BJ (cell line): ENCODE measurements at places on chromosomes 4 and X.

- DNase-seq: no peak
These were observed 77.9 kb downstream of the CLNK start for GRCh38 chr4:10606483-10607155.

GRCh38 chr4:173138624-173139023, 30.0 kb upstream of the GALNT7 start:
- DNase-seq: no peak

DNA sequence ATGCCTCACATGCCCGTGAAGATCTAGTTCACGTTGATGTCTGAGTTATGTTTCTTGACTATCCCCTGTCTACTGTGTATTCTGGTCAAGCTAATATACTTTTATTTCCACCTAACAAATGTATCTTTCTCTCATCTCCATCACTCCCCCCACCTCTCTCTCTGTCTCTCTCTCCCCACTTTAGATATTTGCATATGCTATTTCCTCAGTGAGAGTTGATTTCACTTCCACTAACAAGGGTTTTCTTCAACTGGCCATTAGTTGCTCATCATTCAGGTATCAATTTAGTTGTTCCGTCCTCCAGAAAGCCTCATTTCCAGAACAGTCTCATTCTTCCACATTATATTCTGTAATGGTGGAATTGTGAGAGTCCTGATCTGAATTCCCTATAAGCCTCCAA, 1777.8 kb upstream of the TENM3 start:
- no peak for DNase-seq

DNA sequence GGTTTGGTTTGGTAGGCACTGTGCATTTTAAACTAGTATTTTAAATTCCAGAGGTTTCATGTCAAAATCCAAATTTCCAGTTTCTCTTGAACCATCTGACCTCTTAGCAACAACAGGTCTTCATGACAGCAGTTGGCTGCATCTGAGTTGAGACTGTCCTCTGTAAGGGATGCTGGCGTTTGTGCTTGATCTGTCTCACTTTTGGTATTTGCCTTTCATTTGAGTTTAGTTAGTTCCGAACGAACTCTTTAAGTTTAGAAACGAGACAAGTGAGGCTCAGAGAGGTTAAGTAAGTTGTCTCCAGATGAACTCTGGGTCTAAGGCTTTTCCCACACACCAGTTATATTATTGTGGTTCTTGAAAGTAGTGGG, 29.1 kb downstream of the SPARCL1 start:
- DNase-seq: no peak

- no peak for DNase-seq
These were observed 775 bp downstream of the KCTD8 start for GRCh38 chr4:44447563-44448504.

GRCh38 chr4:37664696-37665095, 21.5 kb downstream of the RELL1 start:
- no peak for DNase-seq

DNA sequence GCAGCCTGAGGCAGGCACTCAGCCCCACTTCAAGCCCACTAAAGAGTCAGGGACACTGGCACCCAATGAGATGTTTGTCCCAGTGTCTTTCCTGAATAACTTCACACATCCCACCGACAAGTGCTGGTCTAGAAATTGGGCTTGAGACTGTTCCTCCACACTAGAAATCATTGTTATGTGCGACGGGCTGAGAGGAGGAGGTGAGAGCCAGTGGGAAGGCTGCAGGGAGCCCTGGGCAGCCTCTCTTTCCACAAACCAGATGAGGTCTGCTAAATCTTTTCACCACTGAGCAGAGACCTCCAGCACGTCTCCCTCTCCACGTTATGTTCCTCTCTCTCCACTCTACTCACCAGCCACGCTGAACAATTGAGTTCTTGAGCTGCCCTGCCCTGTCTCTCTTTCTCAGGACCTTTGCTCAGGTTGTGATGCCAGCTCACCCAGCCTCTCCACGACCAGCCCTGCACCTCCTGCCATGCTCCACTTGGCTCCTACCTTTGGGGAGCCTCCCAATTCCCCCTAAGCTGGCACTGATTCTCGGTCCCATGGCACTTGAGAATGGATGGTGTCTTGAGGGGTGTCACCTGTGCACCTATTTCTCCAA, 8.4 kb downstream of the SCD5 start:
- DNase-seq: no peak

- no peak for DNase-seq
These were observed 25.1 kb upstream of the PRKX start for GRCh38 chrX:3738509-3738908.

DNA sequence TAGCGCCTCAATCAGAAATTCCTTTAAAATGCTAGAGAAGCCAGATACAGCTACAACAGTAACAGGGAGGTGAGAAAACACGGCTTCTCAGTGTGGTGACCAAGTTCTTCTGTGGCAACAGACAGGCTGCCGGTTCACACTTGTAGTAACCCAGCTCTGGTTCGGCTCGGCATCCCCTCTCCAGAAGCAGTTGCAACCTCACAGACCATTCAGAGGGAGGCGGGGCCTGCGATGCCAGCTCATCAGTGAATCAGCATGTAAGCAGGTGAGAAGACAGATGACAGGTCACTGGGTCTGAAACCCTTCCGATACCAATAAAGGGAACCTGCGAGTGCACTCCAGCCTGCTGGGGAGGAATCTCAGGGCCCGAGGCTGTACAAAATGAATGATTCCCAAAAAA, 251.0 kb downstream of the KCNIP4 start:
- DNase-seq: no peak

DNA sequence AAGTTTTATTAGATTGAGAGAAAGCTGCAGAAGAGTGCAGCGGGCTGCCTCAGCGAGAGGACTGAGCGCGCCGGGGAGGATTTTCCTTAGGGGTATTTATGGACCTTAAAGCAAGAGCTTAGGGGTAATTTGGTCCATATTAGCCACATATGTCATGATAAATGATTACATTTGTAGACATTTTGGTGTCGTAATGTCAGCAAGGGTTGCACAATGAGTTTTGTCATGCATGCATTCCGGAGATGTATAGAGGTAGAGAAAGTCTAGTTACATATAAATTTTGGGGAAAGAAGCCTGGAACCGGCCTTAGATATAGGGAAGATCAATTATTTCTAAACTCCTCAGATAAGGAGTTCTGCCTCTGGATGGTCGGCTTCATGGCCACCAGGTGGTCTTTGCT, 10.0 kb downstream of the MGST2 start:
- DNase-seq: no peak

- no peak for DNase-seq
These were observed 476 bp upstream of the GDI1 start for GRCh38 chrX:154436374-154436982.

DNA sequence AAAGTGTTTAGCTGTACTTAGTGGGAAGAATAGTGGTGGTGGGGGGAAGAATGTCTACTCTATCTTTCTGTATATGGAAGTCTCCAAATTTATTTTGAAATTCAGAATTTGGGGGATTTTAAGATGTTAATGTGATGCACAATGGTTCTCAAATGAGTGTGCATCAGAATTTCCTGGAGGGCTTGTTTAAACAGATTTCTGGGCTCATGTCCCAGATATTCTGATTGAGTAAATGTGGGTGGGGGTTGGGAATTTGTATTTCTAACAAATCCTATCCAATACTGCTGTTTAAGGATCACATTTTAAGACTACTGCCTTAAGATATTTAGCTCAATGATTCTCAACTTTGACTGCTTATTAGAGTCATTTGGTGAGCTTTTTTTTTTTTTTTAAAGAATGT, 15.1 kb upstream of the INTS6L start:
- DNase-seq: no peak

GRCh38 chr4:6087669-6088341, 69.6 kb upstream of the C4orf50 start:
- DNase-seq: no peak

DNA sequence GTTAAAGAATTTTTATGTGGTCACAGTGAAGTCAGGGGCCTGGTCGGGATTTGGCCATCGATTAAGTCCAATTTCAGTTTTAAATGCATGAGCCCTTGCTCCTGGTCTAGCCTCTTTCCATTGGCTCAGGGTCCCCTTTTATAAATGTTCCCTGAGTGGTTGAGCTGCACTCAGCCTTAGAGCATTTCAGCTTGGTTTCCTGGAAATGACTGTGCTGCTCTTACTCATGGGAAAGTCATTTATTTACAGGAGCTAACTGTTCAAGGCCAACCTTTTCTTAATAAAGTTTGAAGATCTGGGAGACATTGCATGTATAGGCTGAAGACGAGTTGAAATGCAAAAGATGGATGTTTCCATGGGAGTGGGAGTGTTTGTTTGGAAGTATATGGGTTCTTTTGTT, 98.8 kb upstream of the CLNK start:
- no peak for DNase-seq

- DNase-seq: no peak
These were observed 83.8 kb upstream of the RPL34 start for GRCh38 chr4:108536577-108536976.

DNA sequence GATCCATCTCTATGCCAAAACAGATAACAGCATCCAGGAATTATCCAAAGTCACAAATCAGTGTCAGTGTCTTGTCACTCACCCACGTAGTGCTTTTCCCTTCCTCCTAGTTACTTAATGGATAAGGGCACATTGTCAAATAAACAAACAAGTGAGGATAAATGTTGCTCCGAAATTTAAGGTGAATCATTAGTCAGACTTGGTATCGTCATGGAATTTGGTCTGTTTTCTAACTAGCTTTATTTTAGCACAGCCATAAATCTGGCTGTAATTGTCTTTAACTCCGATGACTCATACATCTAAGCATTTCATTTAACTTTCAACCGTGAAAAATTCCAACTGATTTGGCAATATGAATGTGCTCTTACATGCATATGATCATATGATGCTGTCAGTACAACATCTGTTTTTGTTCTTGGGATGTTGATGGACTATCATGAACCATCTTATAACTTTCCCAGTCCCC, 83.3 kb downstream of the SNCA start:
- peak; percentile 98 for DNase-seq

- DNase-seq: no peak
These were observed 30.3 kb upstream of the TMSB15B start for GRCh38 chrX:103932133-103932532.

GRCh38 chrX:113726898-113727297, 857.0 kb upstream of the HTR2C start:
- DNase-seq: no peak

- DNase-seq: no peak
These were observed 9.7 kb upstream of the SH3KBP1 start for GRCh38 chrX:19897091-19897490.

GRCh38 chr4:187552781-187553180, 442.8 kb upstream of the ZFP42 start:
- DNase-seq: no peak

GRCh38 chrX:58025979-58026378, 115.7 kb upstream of the ZXDA start:
- DNase-seq: no peak

- no peak for DNase-seq
These were observed 580.6 kb downstream of the EPHA5 start for GRCh38 chr4:65089666-65090065.

GRCh38 chr4:66571145-66571695, 900.9 kb upstream of the EPHA5 start:
- no peak for DNase-seq

GRCh38 chr4:2424581-2424980, 5.8 kb downstream of the CFAP99 start:
- DNase-seq: no peak

GRCh38 chrX:123743312-123743711, 10.5 kb upstream of the THOC2 start:
- no peak for DNase-seq

DNA sequence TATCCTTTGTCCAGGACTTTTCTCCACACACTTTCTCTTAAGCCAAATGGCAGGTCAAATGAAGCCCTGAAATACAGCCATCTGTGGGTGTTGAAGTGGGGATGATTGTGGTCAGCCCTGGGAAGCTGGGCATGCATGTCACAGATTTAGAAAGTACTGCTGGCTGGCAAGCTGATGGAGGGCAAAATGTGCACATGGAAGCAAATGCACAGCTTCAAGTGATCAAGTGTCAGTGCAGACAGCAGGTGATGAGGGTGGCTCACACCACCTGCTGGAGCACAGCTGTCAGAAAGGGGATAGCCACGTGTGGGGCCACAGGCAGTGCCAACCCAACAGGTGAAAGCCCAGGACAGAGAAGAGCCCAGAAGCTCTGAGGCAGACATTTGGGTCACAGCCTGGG, 40.3 kb upstream of the ATXN3L start:
- no peak for DNase-seq

- no peak for DNase-seq
These were observed 79.4 kb downstream of the FTHL17 start for GRCh38 chrX:30992381-30992904.

- no peak for DNase-seq
These were observed 592.5 kb downstream of the PPARGC1A start for GRCh38 chr4:23297327-23297726.

DNA sequence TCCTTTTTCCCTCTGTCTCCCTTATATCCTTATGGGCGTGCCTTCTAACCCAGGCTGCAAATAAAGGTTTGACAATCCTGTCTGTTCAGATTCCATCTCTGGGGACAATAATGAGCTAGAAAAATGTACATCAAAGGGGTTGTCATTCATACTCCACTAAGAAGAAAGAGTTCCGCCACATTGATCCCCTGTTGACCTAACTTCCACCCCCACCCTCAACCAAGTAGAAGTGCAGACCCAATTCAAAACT, 541 bp upstream of the GABRA3 start:
- no peak for DNase-seq

GRCh38 chr4:8213121-8213520, 14.0 kb downstream of the SH3TC1 start:
- DNase-seq: no peak

GRCh38 chr4:17769406-17770174, 11.8 kb downstream of the FAM184B start:
- DNase-seq: no peak

DNA sequence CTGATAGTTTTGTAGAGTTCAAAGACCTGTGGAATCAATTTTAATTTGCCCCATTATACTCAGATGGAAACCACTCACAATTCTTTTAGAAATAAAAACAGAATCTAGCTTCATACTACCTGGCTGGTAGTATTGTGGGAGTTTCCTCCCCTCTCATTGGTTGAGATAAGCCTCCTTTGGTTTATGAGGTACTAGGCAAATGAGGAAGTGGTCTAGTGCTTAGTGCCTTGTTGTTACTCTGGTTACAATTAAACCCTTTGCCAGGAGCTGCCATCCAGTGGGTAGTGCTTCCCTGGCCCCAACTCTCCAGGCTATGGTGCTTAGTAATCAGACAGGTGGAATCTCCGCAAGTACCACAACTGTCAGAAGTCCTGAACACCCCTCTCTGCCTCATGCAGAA, 118.3 kb downstream of the CDKL5 start:
- no peak for DNase-seq

DNA sequence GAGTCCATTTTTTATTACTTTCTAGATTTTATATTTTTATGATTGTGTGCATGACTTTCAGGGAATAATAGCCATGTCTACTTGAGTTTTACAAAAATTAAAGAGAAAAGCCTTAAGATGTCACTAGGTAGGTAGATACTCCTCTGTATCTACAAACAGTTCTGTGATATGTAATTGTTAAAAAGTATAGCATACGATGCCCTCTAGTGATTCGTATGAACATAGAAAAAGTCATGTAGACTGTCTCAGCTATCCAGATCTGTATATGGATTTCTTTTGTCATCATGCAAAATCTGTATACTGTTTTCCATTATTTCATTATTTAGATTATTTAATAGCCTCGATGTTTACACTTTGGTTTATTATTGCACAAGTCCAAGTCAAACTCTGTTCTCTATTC, 856.6 kb downstream of the CENPC start:
- no peak for DNase-seq

- DNase-seq: no peak
These were observed 78.8 kb upstream of the FAT4 start for GRCh38 chr4:125235971-125236370.
